ENCODE measurements at places on chromosomes 16 and 17. TPM values are rescaled to one million over a fixed set of nuclear protein-coding genes. Genes with fewer than 3 reads are reported as not detected.
A peak's percentile ranks its signal among the peaks of the same experiment; 100 is the strongest.

- peak; percentile 17 for DNase-seq
Observed at GRCh38 chr16:5069854-5070253, 1.8 kb upstream of the ALG1 start.

DNA sequence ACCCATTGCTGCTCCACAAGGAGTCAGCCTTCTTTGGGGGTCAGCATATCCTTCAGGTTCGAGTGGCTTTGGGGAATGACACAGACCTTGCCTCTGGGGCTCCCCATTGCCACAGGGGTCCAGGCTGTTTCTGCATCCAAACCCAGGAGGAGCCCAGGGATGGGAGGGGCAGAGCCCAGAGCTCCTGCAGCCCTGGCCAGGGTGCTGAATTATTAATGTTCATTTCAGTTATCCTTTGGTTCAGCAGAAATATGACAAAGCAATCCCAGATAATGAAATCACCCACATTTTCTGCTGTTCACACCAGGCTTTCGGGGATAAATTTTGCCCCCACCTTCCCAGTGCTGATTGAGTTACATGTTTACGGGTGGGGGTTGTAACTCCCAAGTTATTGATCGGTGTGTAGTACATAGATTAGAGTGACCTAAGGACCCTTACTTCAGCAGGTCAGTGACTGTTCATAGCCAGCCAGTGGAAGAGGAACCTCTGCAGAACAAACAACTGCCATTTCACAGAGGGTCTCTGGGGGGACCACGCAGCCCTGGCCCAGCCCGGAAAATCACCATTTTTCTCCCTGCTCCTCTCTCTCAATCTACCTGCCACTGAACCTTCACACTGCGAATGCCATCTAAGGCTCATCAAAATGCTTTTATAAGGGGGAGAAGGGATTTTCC lies 240.3 kb upstream of the N4BP1 start:
- DNase-seq, result no peak

Gene CAVIN1
- 358 TPM for total RNA-seq

GRCh38 chr16:73319261-73319660 lies 271.3 kb upstream of the ZFHX3 start:
- DNase-seq, result no peak

Gene SCNN1B
- not detected for total RNA-seq

DNA sequence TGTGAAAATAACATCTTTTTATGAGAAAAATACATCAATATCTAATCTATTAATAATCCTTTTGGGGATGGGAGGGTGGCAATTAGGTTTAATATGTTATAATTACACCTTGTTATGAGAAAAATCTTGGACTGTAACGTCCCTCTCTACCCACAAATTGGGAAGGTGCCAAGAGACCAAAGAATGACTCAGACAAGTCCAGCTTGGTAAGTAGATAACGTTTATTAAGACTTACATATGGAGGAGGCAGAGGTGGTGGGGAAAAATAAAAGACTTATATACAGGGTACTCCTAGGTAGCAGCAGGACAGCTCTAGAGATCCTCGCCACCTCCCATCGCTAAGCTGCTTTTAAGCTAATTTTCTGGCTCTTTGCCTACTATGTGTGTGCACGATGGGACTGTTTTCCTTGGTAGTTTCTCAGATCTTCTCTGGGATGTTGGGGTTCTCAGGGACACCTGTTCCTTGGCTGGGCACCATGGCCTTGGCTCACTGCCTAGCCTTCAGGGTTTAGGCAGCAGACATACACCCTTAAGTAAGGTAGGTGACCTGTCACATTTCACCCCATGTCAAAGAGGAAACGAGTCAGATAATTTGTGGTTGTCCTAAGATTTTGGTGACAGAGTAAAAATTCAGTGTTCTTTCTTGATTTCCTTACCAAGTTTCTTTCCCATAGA lies 31.5 kb downstream of the RBL2 start:
- DNase-seq, result no peak

Gene CES4A
- 11.9 TPM for total RNA-seq

DNA sequence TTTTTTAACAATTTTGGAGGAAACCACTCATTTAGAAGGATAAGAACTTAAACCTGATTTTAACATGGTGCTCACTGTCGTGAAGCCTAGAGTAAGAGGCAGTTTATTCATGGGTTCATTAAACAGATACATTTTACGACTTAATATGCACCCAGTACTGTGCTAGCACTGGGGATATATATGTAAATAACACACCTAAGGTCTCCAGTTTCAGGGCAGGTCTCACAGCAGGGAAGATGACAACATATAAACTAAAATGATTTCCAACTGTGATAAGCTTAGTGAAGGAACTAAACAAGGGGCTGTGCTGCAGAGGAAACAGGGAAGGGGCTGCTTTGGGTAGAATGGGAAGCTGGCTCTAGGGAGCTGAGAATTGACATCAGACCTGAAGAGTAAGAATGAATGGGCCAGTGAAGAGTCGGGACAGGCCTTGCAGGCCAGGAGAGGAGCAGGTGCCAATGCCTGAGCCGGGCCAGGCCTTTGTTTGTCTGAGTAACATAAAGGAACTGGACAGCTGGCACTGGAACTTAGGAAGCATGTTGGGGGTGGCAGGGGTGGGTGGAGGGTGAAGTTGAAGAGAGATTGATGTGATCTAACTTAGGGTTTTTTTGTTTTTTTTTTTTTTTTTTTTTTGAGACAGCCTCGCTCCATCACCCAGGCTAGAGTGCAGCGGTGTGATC lies 12.1 kb downstream of the NT5M start:
- DNase-seq, result peak; percentile 57

- no peak for DNase-seq
Observed at GRCh38 chr16:13153696-13154095, 252.3 kb downstream of the SHISA9 start.

DNA sequence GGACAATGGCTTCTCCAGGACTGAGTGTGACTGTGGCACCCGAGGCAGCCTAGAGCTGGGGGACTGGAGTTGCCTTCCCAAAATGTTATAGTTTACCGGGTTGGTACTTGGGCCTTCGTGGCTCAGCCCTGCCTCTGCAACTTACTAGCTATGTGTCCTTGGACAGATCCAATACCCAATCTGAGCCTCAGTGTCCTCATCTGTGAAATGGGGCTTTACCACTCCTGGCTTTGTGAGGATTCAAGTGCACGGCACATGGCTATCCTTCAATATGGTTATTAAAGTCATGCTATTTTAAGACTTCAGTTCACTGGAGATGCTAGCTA lies 9.6 kb downstream of the IRX5 start:
- DNase-seq, result no peak

DNA sequence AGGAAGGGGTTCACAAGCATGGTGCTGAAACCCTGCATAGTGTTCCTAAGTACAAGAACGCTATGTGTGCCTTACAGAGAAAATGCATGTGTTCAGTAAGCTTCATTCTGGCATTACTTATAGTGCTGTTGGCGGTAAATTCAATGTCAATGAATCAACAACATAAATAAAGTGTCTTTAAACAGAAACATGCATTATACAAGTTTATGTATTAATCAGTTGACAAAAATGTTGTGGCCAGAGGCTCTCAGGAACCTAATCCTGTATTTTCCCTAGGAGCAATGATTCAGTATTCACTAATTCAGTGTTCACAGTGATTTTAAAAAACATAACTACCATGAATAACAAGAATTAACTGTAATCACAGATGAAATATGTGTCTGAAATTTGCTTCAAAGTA lies 47.1 kb upstream of the MYOCD start:
- DNase-seq, result no peak

DNA sequence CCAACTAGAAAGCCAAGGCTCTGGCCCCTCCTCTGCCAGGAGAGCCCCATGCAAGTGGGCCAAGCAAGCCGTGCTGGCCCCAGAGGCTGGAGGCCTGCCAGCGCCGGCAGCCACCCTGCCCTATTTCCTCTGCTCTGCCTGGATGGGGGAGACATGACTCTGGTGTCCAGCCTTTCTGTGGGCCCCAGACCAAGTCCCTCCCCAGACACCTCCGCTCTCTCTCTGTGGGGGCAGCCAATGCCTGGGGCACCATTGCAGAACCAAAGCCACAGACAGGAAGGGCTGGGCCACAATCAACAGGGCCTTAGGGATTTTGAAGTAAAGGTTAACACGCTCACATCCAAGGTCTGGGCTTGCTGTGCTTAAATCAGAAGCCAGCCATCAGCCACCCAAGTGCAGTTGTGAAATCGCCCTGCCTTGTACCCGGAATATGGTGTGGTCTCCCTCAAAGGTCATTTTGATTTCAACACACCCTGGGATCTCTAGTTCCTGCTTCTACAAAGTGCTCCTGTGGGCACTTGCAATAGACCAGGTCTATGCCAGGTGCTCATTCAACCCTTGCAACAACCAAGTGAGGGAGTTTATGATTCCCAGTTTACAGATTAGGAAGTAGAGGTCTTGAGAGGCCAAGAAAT lies 63.5 kb upstream of the TEX2 start:
- DNase-seq, result peak; percentile 93

Gene ZNF469
- total RNA-seq, result 1.5 TPM

- peak; percentile 88 for DNase-seq
Observed at GRCh38 chr16:12455287-12455798, 348.3 kb downstream of the CPPED1 start.

DNA sequence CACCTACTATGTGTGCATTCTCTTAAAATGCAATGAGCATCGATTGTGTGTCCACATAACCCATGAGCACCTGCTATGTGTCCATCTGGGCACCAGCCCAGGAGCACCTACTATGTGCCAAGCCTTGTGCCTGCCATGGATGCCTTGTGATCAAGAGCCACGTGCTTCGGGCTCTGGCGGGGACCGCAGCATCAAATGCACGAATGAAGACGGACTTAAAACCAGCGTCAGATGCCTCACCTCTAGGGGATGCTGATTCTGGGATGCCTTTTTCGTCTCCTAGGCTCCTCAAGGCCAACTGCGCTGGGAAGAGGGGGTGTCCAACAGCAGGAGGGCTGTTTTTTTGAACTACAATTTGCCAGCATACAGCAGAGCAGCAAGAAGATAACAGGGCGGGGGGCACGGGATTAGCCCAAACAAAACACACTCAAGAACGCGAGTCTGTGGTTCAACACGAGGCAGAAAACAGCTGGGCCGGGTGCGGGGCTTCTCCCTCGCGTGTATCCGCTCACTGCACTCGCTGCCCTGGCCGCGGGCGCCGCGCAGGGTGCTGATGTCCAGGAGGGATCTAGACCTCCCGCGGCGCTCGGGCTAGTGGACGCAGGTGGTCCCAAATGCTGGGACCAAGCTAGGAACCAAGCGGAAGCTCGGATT lies 1.2 kb upstream of the GLIS2 start:
- no peak for DNase-seq

All from cardiac septum (tissue), 1 donor.